ENCODE measurements at places on chromosomes 2 and 18.

GRCh38 chr2:215755641-215756345 lies 257.6 kb downstream of the MREG start:
- no peak for DNase-seq

DNA sequence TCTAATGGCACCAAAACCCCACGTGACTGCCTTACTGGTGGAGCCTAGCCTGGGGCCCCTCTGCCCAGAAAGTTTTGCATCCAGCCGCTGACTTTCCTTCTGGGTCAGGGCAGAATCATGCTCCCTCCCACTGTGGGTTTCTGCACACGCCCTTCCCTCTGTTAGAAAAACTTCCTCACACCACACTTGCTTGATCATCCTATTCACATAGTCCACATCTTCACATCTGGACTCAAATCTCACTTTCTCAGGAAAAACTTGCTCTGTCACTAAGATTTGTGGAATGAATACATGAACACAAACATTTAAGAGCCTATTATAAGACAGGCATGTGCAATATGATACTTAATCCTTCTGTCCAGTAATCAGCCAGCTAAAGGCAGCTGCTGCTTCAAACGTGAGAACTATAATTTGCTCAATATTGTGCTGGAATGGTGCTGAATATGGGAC lies 274.7 kb downstream of the RND3 start:
- DNase-seq = no peak

GRCh38 chr2:5392658-5393057 lies 299.5 kb upstream of the SOX11 start:
- DNase-seq = no peak

DNA sequence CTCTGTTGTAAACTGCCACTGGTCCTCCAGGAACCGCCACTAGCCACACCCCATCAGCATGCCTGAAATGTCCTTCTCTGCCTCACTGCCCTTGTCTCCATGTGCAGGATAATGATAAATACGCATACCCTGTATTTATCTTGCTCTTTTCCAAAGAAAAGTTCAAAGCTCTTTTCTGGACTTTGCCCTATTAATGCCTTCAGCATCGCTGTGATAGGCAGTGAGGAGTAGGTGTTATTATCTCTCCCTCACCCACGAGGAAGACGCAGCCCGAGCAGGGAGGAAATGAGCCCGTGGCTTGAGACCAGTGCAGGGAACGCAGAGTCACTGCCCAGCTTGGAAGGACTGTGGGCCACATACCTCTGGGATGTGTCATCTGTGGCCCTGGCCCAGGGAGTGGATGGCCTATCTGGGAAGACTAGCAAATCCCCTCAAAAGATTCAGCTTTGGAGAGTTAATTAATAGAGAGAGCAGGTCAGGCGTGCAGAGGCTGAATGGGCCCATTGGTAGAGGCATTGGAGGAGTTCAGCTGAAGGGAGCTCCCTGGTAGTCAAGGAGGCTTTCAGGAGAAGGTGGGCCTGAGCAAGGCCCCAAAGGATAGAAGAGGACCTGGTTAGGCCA lies 39.5 kb upstream of the MCFD2 start:
- no peak for DNase-seq

DNA sequence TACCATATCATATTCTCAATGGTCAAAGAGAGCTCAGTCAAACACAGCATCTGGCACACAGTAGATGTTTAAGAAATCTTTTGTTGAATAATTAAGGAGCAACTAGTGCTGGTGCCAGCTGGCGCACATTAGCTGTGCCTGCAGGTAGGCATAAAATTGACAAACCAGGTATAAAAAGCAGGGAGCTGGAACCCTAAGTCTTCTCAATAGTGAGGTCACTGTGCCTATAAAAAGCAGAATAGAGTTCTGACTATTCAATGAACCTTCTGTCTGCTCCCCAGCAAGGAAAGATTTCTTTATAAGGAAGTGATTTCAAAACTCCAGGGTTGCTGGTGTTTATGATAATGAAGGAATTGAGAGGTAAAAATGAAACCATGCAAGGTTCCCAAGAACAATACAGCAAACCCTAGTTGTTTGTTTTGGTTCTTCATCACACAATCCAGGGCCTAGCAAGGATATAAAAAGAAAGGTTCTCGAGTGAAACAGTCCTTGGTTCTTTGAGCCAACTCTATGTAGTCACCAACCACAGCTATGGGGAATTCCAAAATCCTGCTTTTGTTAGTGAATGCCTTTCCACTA lies 76.1 kb downstream of the THADA start:
- no peak for DNase-seq

- DNase-seq = no peak
These were observed 405.8 kb downstream of the TMEM182 start for GRCh38 chr2:103167599-103167998.

- no peak for DNase-seq
These were observed 5.9 kb upstream of the MOCOS start for GRCh38 chr18:36181441-36181840.

DNA sequence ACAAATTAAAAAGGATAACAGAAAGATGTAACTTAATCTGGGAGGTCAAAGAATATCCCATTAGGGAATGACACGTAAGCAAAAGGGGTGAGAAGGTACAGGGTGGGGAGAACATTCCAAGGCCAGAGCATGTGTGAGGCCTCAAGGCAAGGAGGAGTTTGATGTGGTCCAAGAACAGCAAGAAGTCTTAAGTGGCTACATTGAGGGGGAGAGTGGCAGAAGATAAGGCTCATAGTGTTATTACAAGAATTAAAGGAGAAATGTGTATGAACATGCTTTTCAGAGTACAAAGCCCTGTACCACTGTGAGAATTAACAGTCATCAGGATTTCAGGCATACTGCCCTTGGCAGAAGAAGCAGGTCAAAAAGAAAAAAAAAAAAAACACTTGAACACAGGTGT lies 174.4 kb upstream of the ERBB4 start:
- no peak for DNase-seq

DNA sequence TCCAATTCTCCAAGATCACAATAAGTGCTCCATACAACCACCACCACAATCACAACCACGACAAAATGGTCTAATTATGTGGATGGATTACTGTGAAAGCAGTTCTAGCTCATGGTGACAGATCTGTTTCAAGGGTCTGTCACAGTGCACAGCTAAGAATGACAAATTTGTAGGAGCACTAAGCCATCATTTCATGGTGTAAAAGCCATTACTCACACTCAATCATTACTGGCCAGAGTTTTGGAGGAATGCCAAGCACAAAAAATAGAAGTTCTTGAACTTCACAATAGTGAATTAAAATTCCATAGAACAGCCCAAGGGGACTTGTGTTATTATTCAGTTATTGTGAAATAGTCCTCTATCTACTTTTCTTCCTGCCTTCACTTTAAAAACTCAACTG lies 2.3 kb downstream of the CPS1 start:
- no peak for DNase-seq
